Hematopoietic multipotent progenitor cell treated with erythropoietin and hydrocortisone succinate and interleukin-3 and kit ligand, for 6 days (in vitro differentiated cells): ENCODE measurements at places on chromosomes 3 and 15.

DNA sequence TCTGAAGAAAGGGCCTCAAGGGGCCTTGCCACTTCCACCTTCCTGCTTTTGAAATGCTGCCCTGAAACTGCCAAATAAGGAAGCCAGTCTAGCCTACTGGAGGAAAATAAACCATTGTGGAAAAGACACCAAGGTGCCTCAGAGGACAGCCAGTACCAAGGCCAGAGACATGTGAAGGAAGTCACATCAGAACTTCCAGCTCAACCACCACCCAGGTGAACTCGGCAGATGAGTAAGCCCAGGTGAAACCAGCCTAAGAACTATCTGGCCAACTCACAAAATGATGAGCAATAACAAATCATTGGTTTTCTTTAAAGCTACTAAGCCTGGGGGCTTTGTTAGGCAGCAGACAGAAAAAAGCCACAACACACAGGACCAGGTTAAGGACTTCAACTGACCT lies 103.0 kb downstream of the MAGI1 start:
- DNase-seq, result no peak

DNA sequence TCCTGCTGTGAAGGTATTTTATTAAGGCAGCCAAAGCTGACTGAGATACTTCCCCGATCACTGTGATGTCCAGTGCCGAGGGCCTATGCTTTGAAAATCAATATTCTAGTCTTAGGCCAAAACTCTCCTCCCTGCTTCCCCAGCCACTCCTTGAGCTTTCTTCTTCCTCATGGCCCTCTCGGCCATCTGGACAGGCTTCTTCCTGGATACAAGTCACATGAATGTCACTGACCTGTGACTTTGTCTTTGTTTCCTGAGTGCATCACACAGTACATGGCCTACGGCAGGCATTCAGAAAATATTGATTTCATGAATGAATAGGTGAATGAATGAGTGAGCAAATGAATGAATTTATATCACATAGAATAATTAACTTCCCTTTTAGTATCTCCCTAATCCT lies 24.6 kb upstream of the HES1 start:
- DNase-seq, result no peak

GRCh38 chr3:167008791-167009190 lies 371.3 kb downstream of the ZBBX start:
- no peak for DNase-seq

- no peak for DNase-seq
Observed at GRCh38 chr3:57694146-57694545, 1.3 kb upstream of the DENND6A start.

DNA sequence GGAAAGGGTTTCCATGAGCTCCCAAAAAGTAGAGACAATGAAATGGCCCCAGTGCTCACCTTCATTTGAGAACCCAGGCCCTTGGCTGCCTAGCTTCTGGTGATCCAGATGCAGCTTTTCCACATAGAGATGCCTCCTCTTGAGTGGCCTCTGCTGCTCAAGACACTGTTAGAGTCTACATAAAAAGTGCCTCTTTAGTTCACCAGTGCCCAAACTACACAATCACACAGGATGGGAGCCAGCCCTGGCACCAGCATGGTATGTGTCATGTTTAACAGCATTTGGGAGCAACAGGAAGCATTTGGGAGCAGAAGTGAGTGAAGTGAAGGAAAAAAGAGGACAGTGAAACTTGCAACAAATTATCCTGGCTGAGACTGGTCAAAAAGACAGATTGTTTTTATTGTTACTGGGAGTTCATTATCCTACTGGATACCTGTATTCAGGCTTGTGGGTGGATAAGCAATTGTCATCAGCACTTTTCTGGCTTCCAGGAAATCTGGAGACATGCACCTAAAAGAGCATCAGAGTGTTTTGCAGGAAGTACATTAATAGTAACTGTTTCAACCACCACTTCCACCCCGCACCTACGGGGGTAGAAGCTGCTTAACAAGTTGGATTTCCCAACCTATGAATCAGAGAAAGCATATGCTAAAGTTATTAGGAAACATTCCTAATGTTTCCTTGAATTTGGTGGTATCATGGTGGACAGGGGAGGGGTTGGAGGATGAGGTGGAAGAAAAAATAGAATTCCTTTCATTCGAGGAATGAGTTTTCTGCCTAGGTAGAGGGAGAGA lies 416.2 kb downstream of the IGSF11 start:
- no peak for DNase-seq
